ENCODE measurements at places on chromosomes 7 and 10.

DNA sequence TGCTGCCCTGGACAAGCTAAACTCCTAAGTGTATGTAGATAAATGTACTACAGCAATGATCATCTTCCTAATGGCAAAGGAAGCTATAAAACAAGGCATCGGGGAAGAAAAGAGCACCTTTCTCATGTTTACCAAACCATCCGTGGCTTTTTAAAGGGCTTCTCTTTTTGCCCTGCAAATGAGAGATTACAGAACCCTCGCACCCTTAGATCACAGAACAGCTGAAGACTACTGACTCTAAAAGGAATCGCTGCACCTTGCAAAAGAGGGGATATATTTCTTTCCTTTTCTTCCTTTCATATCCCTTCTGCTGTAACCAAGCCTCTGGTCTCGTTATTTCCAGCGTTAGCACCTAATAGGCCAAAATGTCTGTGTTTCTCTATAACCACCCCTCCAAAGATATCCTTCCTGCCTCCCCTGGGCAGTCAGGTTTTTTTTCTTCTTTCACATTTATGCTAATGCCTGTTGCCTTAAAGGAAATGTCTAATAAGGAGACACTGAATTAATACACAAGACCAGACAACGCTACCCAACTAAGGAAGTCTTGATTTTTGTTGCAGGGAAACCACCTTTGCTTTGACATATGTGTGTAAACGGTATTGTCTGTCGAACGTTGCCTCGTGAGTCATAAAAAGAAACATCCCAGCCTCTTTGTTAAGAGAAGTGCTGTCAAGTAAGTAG lies 10.5 kb downstream of the ST8SIA6 start:
- DNase-seq, result no peak

DNA sequence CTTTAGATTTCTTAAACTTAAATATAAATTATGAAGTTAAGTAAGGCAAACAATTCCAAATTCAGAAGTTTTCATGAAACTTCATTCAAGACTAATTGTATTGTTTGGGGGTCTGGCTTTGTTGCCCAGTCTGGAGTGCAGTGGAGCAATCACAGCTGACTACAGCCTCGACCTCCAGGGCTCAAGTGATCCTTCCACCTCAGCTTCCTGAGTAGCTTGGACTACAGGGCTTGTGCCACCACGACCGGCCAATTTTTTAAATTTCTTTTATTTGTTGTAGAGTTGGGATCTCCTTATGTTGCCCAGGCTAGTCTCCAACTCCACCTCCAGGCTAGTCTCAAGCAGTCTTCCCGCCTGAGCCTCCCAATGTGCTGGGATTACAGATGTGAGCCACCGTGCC lies 12.5 kb downstream of the P4HA1 start:
- DNase-seq, result no peak

- DNase-seq, result no peak
Observed at GRCh38 chr10:63755441-63755840, 234.2 kb downstream of the REEP3 start.

GRCh38 chr7:158374146-158374545 lies 213.5 kb downstream of the PTPRN2 start:
- no peak for DNase-seq

- no peak for DNase-seq
Observed at GRCh38 chr7:36286226-36286625, 103.4 kb upstream of the ANLN start.

DNA sequence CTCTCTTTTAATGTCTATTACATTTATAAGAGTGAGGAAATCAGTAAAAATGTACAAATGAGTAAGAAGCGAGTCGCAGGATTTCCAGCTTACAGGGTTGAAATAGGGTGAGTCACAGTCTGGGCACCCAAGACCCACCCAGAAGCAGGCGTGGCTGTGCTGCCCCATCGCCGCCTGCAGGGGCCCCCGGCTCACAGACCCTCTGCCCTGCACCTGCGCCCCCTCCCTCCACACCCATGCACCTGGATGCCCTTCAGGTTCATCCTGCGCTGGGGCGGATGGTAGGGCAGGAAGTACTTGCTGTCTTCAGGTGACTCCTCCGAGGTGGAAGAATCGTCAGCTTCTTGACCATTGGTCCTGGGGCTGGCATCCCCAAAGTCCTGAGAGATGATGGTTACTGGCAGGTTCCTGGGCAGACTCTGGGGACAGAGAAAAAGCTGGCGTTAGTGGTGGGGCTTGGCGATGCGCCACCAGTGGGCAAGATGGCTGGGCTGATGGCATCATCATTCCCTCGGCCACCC lies 90.2 kb upstream of the GNA12 start:
- peak; percentile 24 for DNase-seq

DNA sequence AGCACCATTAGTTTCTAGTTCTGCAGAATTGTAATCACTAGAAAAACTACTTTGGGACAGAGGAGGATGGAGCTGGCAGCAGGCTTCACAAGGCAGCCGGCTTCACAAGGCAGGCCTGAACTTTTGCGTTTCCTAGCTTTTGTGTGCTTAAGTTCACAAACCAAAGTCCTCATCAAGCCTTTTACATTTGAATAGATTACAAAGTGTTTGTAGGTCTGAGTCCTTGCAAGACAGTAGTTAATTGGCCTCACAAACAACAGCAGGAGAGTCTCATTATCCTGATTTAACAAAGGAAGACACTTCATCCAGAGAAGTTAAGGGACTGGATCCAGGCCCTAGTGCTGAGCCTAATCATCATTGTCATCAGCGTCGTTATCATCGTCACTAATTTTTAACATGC lies 147.8 kb upstream of the AUTS2 start:
- DNase-seq, result no peak

- DNase-seq, result peak; percentile 48
Observed at GRCh38 chr10:42836771-42837468, 54.3 kb downstream of the BMS1 start.

- no peak for DNase-seq
Observed at GRCh38 chr7:18390535-18390907, 105.0 kb upstream of the HDAC9 start.

GRCh38 chr10:128990986-128991385 lies 476.1 kb upstream of the MGMT start:
- DNase-seq, result no peak

GRCh38 chr10:5090551-5090950 lies 3.7 kb upstream of the AKR1C3 start:
- DNase-seq, result no peak

DNA sequence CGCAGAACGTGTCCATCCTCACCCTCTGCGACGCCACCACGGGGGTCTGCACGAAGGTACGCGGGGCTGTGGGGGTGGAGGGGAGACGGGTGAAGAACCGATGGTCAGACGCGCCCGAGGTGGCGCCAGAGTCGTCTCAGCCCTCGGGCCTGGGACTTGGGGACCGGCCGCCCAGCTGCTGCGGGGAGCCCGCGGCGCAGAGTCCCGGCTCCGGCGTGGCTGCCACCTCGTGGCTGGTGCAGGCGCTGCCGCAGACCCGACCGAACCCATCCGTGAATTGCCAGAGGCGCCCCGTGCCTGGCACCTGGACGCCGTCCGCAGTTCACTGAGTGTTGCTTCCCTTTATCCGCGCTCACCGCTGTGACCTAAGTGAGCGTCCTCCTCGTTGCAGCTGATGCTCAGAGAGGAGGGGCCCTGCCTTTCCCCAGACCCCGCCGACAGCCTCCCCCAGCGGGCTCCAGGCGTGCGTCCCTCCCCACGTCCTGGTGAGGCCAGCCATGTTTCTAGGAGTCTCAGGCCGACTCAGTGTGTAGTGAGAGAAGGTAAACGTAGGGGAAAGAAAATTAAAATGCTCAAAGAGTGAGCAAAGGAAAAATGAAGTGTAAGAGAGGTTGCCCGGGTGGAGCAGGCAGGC lies 208.7 kb downstream of the PAXIP1 start:
- DNase-seq, result no peak

DNA sequence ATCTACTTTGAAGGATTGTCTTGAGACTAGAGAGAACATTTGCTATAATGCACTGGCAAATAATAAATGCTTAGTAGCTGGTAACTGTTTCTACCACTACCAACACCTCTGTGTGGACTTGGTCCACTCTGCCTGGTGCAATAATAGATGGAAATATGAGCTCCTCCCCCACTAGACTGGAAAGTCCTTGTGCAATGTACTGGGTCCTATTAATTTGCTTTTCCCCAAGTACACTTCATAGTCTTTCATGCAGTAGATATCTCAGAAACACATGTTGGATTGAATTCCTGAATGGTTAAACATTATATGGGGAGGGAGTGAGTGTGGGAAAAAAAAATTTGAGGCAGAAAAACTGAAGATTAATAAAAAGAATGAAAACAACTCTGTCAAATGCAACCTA lies 119.3 kb downstream of the C10orf90 start:
- no peak for DNase-seq

- DNase-seq, result no peak
Observed at GRCh38 chr7:45055016-45055415, 33.8 kb downstream of the NACAD start.

- no peak for DNase-seq
Observed at GRCh38 chr10:124596116-124596785, 134.6 kb downstream of the LHPP start.

DNA sequence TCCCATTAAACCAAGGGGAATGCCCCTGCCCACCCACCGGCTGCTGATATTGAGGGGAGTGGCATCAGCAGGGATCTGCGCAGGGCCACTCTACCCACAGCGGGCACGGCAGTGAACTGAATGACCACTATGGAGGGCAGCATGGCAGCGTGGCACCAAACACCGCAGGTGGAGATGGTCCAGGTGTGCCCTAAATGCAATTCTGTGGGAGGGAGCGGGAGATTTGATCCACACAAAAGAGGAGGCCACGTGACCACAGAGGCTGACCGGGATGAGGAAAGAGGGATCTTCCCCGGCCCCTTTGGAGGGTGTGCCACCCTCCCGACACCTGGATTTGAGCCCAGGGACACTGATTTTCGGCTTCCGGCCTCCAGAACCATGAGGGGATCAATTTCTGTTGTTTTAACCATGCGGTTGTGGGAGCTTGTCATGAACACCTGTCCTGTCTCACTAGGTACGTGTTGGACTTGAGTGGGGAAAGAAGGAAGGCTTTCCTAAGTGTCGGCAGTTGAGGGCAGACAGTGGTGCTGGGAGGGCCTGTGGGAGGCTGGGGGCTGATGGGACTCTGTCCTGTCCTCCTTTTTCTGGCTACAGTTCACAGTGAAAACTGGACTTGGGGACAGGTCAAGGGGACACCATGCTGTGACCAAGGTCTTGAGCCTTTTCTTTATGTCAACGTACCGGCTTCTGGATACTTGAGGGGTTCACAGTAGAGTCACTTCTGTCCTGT lies 66.1 kb downstream of the CFAP46 start:
- peak; percentile 5 for DNase-seq

DNA sequence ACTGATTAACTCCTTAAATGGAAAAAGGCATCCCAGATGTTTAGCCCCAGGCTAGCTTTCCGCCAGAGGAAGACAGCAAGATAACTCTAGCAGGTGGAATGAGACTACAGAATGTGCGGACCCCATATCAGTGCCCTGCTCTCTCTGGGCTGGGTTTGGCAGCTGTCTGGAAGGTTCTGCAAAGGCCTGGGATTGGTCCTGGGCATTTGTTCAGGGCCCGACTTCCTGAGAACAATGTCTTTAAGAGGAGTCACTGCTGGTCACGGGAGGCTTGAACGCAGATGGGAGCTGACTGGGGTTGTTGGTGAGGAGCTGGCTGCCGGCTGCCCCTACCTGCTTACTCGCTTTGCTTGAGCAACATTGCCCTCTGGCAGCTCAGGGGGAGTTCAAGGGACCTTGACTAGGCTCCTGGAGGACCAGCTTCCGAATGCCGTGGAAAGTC lies 130.6 kb upstream of the BTBD16 start:
- DNase-seq, result no peak

GRCh38 chr10:48589266-48589665 lies 15.6 kb downstream of the ARHGAP22 start:
- no peak for DNase-seq

DNA sequence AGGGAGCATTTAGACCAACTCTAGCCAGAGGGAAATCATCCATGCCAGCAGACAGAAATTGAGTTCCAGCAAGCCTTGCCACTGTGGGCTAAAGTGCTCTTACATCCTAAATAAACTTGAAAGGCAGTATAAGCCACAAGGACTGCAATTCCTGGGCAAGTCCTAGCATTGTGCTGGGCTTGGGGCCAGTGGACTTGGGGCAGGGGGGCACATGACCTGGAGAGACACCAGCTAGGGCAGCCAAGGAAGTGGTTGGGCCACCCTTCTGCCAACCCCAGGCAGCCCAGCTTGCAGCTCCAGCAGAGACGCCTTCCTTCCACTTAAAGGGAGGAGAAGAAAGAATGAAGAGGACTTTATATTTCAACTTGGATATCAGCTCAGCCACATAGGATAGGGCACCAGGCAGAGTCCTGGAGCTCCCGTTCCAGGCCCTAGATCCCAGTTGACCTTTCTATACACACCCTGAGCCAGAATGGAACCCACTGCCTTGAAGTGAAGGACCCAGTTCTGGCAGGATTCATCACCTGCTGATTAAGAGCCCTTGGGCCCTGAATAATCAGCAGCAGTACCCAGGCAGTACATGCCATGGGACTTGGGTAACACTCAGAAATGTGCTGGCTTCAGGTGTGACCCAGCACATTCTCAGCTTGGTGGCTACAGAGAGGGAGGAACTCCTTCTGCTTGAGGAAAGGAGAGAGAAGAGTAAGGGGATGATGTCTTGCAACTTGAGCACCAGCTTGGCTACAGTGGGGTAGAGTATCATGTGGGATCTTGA lies 153.0 kb downstream of the GNAI1 start:
- no peak for DNase-seq

GRCh38 chr7:80078159-80078731 lies 56.4 kb upstream of the GNAI1 start:
- DNase-seq, result no peak

DNA sequence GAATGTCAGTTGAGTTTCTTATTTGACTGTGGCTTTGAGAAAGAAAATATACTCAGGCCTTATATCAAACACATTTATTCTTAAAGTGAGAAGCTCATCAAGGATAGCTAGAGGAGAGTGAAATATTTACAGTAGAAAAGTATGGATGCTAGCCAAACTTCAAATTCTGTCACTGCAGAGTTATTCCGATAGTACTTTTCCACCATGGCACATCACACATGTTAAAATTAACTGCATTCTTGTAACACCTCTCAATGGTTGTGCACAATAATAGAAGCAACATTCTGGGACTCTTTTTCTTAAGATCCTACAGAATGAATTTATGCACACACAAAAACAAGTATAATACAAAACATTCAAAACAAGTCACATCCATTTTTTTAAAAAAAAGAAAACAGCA lies 4.5 kb downstream of the PPP1R3C start:
- DNase-seq, result no peak

- no peak for DNase-seq
Observed at GRCh38 chr10:103082683-103083082, 110.4 kb downstream of the NT5C2 start.

Measured in D341Med (cell line).